ENCODE measurements at places on chromosomes 5 and 9.

GRCh38 chr9:90547896-90548295, 94.7 kb downstream of the DIRAS2 start:
- DNase-seq, result no peak

- DNase-seq, result no peak
Observed at GRCh38 chr9:23638011-23638410, 188.0 kb downstream of the ELAVL2 start.

DNA sequence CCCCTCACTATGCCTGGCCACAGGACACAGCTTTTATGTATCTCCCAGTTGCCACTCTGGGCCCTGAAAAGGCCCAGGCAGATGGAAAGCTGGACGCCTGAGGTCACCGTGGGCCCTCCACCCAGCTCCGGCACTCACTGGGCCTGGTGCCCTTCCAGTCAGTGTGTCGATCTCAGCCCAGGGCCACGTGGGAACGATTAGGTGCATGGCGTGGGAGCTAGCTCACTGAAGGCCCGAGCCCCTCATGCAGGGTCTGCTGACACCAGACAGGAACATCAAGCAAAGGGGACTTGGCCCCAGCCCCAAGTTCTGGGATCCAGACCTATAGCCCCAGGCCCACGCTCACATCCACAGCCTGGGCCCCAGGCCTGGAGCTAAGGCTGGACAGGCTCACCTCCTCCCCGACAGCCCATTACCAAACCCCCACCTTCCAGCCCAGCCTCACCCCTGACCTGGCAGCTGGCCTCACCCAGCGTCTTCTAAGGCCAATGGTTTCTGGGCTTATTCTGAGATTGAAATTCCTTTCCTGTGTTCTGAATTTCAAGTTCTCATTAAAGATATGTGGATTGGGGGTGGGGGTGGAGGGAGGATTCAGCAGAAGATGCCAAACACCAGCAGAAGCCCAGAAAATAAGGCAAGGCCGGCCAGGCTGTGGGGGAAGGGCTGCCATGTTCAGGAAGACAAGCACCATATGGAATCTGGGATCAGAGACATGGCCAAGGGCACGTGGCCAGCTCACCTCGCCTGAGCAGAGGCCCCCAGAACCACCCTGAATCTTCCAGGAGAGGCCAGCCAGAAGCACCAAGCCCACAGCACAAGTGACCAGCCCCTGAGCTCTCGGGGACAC, 74.5 kb downstream of the ADAMTS2 start:
- no peak for DNase-seq

DNA sequence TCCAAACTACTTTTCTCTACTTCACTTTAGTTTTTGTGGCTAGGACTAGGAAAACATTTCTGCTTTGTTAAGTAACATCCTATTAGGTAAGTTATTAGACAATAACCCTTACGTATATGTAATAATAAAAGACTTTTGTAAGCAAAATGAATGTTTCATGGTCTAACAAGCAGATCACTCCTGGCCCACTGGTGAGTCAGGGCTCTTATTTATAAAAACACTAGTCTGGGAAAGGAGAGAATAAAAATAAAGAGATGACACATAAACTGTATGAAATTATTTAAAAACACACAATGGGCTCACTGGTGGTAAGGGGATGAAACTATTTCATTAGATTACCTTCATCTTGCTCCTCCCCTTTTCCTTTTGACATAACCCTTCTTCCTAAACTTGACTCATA, 2212.2 kb upstream of the ACO1 start:
- DNase-seq, result no peak

- DNase-seq, result no peak
Observed at GRCh38 chr5:59565551-59565950, 328.0 kb downstream of the PDE4D start.

GRCh38 chr9:124498040-124498439, 9.2 kb downstream of the NR5A1 start:
- no peak for DNase-seq

GRCh38 chr5:58459146-58460001, 512 bp downstream of the PLK2 start:
- DNase-seq, result peak; percentile 33

DNA sequence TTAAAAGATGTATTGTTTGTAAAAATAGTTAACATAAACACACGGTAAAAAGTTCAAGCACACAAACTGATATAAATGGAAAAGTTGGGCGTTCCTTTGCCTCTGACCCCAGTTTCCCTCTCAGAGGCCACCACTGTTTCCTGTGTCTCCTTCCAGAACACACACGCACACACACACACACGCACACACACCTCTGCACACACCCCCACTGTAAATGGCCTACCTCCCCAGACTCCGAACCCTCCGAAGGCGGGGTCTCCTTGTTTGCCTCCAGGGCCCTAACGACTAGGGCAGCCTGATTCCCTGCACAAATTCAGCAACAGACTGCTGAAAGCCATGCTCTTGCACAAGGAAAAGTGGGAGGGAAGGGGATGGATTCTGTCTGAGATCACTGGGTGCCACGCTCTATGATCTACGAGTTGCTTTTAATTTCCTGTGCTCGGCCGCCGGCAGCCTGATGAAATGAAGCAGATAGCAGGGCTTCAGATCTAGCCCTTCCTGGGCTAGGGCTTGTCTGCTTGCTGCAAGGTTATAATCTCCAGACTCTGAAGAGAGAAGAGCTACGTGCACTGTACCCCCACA, 184.0 kb upstream of the IL12B start:
- DNase-seq, result peak; percentile 39

- DNase-seq, result no peak
Observed at GRCh38 chr5:142432961-142433360, 108.1 kb upstream of the SPRY4 start.

DNA sequence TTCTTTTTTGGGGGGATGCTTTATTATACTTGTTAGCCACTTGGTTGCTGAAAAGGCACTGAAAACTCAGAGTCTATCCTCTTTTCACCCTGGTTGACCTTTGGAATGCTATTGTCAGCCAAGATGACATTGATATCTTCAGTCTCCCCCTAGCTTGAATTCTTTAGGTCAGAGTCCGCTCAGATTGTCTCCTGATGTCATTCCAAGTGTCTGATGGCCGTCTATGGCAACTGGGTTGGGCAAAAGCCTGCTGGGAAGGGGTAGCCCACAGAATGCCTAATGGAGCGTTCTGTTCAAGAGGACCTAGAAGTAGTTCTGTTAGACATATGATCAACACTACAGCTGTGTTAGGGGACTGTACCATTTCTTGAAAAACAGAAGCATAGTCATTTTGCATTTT, 9.7 kb upstream of the MEF2C start:
- DNase-seq, result no peak

DNA sequence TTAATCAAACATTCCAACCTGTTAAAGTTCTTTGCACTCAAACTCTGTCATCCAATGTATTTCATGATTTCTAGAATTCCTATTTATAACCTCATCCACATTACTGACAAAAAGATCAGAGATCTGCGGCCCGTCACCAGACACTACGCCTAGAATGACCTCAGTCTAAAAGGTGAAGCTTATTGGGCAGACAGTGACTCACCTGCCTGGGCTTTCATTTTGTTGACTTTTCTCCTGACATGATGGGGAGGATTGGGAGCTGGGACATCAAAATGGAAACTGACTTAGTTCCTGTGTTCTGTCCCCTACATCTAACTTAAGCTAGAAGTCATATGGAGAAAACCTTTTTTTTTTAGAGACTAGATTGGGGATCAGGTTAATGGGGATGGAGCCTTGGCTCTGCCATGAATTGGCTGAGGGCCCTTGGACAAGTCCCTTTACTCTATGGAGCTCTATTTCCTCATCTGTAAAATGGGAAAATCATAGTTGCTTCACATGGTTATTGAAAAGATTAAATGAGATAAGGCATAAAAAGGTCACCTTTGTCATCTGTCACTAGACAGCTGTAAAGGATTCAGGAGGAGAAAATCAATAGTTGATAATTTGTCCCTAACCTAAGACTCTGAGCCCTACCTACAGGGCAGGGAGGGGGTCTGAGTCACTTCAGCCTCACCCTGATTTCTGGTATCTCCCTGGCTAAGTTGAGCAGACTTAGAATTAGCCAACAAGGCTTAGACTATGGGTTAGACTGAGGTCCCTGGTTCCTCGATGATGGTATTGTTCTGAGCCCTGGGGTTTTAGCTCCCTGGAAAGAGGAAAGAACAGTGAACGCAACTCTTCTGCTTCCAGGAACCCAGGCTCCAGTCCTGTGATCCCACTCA, 224.8 kb upstream of the TBC1D2 start:
- no peak for DNase-seq
